LHCN-M2 (cell line): ENCODE measurements at places on chromosomes 2 and 18. TPM values are rescaled to one million over a fixed set of nuclear protein-coding genes. Genes with fewer than 3 reads are reported as not detected.

NYAP2 gene
- not detected in 2 replicates for total RNA-seq

CHRNA1 gene
- 541 and 762 TPM in 2 replicates for total RNA-seq

RAB3GAP1 gene
- total RNA-seq, result 42.4 and 45.4 TPM in 2 replicates

- DNase-seq, result no peak
Observed at GRCh38 chr2:180306346-180306745, 299.2 kb upstream of the CWC22 start.

DNA sequence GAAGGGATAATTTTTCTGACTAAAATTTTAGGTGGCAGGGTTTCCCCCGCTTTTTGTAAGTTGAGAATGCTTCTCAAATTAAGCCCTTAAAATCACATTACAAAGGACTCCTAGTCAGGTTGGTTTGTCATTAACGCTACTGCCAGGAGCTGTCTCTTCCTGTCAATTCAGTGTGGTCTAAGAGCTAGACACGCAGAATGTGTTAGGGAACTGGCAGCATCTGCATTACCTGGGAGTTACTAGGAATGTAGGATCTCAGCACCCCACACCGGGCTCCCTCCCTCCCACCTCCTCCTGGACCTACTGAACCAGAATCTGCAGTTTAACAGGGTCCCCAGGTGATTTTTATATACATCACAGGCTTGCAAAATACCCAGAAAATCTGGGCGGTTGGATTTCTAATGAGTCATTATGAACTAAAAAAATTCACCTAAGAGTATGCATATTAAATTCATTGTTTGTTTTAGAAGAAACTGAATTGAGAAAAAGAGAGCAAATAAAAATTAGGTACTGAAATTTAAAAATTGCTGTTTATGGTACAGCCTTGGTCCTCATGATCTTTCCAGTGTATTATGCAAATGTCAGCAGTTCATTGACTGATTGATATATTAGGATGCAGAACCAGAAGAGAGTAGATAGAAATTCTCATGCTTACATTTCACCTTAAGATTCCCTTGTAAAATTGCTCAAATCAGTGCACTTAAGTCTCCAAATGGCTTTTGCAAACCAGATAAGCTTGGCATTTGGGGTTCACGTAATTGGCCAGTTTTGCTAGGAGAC lies 130.9 kb upstream of the ITGA6 start:
- DNase-seq, result no peak

DNA sequence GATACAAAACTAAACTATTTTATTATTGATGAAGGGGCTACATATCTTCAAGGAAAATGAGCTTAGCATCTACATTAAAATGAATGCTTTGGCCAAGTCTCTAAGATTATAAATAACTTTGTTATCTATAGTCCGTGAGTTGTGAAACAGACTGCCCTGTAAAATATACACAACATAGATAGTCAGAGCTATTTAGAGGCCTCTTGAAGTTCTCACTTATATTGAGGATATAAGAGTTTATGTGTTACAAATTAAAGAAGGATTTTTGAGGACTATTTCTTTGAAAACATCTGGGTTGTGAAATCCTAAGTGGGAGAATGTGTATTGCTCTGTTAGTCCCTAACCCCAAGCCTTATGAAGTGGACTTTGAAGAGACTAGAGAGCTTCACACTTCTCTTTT lies 292.0 kb upstream of the CDH2 start:
- DNase-seq, result no peak
